Stomach (tissue), 19 donors: ENCODE measurements at places on chromosomes 1 and 21. TPM values are rescaled to one million over a fixed set of nuclear protein-coding genes. Genes with fewer than 3 reads are reported as not detected.

DNA sequence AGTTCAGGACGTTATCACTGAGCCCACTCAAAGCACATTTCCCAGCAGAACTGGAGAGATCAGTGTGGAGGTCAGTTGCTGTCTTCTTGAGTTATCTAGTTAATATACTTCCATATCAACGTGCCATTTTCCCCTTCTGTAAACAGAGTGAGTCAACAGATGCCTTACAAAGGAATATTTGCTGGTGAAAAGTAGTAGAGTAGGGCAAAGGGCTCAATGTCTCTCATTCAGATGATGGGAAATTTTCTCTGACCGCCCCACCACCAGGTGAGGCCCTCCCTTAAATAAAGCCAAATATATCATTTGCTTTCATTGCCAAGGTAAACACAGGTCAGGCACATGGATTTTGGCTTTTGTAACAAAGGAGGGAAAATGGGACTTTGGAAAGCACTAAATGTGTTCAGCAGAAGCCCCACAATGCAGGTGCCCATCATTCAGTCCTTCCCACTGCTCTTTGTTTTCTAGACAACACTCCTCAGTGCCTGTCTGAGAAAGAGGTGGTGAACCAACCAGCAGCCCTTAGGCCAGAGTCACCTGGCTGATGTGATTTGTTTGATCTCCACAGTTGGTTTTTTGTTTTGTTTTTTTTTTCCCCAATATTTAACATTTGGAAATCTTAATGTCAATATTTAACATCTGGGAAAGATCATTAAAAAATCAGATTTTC is 40.5 kb upstream of the SAMD13 start:
- DNase-seq: peak; percentile 50

DNA sequence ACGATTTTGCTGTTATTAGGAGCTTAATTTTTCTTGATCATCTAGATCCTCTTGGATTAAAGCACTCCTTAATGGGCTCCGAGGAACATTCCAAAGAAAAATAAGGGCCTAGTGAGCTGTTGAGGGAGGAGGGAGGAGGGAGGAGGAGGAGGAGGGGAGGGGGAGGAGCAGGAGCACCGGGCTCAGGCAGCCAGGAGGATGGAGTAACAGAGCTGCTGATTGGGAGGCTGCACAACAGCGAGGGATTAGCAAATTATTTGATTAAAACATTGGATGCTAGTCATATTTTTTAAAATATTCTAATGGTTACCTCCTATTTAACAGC is 302.1 kb upstream of the RRP15 start:
- DNase-seq: peak; percentile 15

DNA sequence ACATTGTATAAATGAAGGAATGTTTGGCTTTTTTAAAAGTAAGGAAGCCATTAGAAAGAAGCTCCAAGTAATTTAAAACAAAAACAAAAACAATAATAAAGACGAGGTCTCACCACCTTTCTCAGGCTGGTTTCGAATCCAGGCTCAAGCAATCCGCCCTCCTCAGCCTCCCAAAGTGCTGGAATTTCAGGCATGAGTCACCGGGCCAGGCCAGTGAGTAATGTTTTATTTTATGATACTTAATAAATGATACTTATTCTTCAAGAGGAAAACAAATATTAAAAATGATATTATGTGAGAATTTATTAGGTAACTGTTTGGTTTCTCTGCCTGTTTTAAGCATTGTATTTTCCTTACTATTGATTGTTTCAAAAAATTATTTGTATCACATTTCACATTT is 201.4 kb upstream of the BRINP3 start:
- no peak for DNase-seq

DNA sequence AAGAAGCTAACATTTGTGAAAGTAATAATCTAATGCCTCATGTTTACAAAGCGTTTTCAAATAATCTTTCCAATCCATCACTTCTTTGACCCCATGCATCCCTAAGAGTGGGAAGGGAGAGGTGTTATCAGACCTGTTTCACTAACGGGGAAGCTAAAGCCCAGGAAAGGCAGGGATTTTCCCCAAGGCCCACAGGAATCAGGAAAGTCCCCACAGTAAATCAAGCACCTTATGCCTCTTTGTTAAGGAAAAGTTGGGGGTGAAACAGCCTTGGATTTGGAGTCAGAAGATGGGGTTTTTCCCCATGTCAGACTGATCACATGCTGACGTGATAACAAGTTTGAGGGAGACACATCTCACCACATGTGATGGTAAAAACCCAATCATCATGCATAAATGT is 20.0 kb upstream of the ANGPTL7 start:
- DNase-seq: no peak

- DNase-seq: peak; percentile 43
These were observed 959 bp upstream of the SDC3 start for GRCh38 chr1:30909365-30910068.

Gene RGS1
- 25.1 TPM for total RNA-seq

Gene ANGPTL7
- not detected for total RNA-seq
